ENCODE measurements at places on chromosomes 3 and 15.

DNA sequence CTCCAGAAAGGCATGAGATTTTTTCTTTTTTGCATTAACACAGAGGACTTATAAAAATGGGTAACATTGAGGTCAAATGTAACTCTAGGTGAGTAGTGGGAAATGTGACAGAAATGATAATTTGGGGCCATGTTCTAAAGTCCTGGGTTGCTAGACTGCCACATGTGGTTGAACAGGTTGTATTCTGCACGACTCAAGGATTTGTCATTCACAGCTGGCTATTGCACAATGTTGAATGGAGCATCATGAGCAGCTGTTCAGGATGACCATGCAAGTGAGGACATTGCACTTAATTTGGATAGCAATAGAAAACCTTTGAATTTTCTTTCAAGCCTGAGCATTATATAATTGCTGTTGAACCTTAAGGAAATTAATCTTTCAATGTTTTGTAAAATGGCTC, 396.6 kb downstream of the NAALADL2 start:
- no peak for DNase-seq

DNA sequence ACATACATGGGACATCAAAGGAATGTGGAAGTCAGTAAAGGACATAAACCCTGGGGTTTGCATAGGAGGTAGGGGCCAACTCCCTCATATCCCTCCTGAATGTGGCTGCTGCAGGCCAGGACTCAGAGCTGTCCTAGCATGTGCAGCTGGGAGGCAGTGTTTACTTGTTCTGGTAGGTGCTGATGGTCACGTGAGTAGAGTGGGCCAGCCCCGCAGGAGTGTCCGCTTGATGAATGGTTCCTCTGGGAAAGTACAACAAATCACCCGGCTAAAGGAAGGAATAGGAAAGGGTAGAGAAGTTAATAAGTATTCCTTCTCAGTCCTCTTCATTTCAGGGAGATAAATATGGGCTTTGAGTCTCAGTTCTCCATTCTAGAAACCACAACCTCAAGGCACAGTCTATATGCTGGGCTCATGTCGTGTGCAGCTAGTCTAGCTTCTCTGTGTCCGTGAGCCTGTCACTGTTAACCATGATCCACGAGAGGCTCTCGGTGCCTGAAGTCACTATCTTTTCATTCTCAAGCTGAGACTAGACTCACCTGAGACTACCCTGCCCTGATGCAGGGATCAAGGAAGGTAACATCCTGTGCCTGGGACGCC, 17.9 kb downstream of the RIOX2 start:
- DNase-seq, result no peak

- no peak for DNase-seq
These were observed 217.3 kb downstream of the SNRPN start for GRCh38 chr15:25171856-25172687.

- no peak for DNase-seq
These were observed 281.2 kb upstream of the DPH6 start for GRCh38 chr15:35827141-35827540.

- no peak for DNase-seq
These were observed 7.4 kb downstream of the ZDHHC19 start for GRCh38 chr3:196203846-196204245.

- no peak for DNase-seq
These were observed 9.2 kb downstream of the FAM162A start for GRCh38 chr3:122392868-122393844.

GRCh38 chr3:31079689-31080088, 185.2 kb upstream of the GADL1 start:
- DNase-seq, result no peak

- DNase-seq, result no peak
These were observed 647.4 kb downstream of the NR2F2 start for GRCh38 chr15:96977886-96978285.

DNA sequence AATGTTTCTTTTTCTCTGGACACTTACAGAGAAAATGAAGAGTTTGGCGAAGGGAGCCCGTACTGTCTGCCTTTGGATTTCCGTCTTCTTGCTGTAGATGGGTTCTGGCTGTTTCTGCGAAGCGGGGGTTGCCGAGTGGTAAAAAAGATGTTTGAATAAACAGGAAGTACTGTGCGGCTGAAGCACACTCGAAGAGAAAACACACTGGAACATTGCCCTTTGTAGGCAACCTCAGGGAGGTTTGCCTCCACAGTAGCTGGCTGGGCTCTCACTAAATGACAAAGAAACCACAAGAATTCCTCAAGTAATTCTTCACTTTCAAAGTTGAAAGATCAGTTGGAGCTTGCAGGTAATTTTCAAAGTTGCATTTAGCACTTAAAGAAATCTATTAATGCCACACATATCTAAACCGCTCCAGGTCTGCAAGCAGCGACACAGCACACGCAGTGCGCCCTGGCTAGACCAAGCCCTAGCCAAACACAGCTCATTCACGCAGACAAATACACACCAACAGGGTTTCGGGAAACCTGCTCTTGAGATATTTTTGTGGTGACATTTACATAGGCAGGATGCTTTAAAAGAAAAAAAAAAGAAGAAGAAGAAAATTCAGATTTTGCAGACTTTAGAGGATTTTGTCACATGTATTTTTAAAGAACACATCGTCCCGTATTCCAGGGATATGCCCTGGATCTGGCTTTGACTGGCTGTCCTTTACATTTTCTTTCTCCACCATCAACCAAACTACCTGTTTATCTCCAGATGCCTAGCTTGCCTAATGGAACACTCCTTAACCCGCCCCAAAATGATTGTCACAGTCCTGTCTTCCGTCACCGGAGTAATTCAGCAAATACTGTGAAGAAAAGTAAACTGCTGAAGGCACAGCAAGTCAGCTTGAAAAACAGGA, 452.8 kb downstream of the FOXP1 start:
- DNase-seq, result no peak

DNA sequence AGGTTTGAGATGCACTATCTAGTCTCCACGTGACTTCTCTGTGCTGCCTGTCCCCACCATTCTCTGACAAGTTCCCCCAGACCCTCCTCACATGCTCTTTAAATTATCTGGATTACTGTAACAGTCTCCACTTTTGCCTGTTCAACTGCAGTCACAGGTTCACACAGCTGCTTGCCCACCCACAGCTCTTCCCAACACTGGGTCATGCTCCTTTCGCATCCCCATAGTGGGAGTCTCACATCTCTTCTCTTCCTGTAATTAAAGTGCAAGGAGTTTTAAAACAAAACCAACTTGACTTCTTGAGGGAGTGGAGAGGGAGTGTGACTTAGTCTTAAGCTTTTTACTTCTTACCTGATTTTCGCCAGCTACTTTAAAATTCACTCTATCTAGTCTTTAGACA, 178.8 kb downstream of the PLCL2 start:
- DNase-seq, result peak; percentile 54

DNA sequence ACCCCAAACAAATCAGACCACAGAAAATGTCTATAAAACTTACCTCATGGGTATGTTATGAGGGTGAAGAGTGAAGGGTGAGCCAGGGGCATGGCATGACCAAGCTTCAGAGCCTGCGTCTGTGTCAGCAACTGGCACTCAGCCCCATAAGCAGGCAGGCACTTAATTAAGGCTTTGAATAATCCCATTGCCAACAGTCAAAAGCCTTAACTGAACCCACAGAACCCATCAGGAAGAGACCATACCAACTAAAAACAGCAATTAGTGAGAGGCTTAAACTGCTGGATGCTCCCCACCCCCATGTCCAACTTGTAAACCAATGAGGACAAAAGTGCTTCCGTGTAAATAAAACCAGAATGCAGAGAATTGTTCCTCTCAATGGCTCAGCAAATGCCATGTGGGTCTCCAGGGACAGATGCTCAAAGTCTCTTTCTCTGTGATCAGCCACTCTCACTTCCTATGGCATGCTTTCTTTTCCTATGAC, 126.0 kb downstream of the MYLK start:
- no peak for DNase-seq

DNA sequence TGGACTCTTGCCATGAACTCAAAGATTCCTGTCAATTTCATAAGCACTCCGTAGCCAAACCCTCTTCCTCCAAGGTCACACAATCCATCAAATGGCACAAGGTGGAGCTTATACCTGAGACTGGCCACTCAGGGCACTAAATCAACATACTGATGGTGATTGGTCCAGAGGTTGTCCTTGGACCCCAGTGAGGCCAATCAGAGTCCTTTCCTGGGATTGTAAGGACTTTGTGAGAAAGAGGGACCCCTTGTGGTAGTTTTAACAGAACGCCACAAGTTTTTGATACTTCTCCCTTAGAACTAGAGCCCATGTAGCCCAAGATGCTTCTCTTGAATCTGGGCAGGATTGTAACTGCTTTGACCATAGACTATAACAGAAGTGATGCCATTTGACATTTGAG, 44.4 kb upstream of the LARS2 start:
- DNase-seq, result no peak

- no peak for DNase-seq
These were observed 881.8 kb upstream of the NR2F2 start for GRCh38 chr15:95448531-95449229.

GRCh38 chr15:73979636-73980035, 12.5 kb downstream of the STOML1 start:
- no peak for DNase-seq

DNA sequence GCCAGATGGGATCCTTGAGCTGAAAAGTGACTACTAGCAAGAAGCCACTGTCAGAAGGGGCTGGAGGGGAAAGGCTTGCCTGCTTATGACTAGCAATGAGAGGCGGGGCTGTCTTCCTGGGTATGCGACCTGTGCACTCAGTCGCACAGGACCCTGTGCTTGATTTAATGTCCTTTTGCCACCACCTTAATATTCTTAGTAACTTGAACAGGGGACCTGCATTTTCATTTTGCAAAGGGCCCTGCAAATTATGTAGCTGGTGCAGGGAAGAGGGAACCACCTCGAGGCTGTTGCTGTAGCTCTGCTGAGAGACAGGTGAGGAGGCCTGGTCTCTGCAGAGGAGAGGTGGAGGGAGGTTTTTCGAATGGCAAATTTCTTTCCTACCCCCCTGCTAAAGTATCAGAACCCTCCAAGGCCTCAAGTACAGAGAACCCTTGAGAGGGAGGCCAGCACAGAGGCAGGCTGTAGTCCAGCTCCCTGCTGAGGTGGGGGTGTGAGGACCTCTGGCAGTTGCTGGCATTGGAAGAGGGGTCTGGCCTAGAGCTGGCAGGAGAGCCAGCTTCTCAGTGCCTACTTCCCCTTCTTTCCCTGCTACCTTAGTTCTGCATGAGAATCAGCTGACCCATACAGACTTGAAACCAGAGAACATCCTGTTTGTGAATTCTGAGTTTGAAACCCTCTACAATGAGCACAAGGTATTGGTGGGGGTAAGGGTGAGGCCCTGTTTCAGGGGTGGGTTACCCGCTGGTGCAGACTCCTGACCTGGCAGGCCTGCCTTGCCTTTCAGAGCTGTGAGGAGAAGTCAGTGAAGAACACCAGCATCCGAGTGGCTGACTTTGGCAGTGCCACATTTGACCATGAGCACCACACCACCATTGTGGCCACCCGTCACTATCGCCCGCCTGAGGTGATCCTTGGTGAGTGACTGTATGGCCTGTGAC, 11.4 kb downstream of the CLK3 start:
- DNase-seq, result no peak

GRCh38 chr15:51267703-51268083, 70.7 kb downstream of the CYP19A1 start:
- DNase-seq, result no peak

Data from putamen (tissue), 1 donor.